ENCODE measurements at places on chromosomes 3 and 15. TPM values are rescaled to one million over a fixed set of nuclear protein-coding genes. Genes with fewer than 3 reads are reported as not detected.

Gene SMAD3
- 47.5 TPM for polyA plus RNA-seq

Gene STAB1
- polyA plus RNA-seq = not detected

Gene LIPC
- not detected for polyA plus RNA-seq

Gene ALDH1L1
- 0.08 TPM for polyA plus RNA-seq

Gene SCAMP5
- polyA plus RNA-seq = not detected

Gene WDR72
- not detected for polyA plus RNA-seq

Gene PLA1A
- polyA plus RNA-seq = not detected

Gene SRGAP3
- 0.47 TPM for polyA plus RNA-seq

DNA sequence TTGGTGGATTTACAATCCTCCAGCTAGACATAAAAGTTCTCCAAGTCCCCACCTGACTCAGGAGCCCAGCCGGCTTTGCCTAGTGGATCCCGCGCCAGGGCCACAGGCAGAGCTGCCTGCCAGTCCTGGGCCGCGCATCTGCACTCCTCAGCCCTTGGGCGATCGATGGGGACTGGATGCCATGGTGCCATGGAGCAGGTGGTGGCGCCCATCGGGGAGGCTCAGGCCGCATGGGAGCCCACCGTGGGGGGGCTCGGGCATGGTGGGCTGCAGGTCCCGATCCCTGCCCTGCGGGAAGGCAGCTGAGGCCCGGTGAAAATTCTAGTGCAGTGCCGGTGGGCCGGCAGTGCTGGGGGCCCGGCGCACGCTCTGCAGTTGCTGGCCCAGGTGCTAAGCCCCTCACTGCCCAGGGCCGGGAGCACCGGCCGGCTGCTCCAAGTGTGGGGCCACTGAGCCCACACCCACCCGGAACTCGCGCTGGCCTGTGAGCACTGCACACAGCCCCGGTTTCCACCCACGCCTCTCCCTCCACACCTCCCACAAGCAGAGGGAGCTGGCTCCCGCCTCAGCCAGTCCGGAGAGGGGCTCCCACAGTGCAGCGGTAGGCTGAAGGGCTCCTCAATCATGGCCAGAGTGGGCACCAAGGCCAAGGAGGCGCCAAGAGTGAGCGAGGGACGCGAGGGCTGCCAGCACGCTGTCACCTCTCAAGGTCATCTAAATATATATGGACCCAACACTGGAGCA is 38.8 kb upstream of the IGSF11 start:
- DNase-seq = no peak

DNA sequence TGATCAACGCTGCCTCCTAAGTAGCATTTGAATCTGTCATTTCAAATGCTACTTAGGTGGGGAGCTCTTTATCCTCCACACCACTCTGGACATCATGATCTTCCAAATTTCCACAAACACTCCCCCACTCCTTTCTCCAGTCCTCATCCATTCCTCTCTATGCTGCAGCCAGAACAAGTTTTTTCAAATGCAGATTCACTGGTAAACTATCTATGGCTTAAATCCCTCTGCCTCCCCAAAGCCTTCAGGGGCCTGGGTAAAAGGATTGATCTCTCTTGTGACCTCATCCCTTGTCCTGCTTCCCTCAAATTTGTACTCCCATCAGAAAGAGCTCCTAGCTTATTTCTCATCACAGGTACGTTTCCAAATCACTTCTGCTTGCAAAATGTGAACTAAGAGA is 1.3 kb upstream of the AEN start:
- no peak for DNase-seq

- DNase-seq = no peak
Observed at GRCh38 chr15:101200181-101200580, 51.7 kb downstream of the CHSY1 start.

DNA sequence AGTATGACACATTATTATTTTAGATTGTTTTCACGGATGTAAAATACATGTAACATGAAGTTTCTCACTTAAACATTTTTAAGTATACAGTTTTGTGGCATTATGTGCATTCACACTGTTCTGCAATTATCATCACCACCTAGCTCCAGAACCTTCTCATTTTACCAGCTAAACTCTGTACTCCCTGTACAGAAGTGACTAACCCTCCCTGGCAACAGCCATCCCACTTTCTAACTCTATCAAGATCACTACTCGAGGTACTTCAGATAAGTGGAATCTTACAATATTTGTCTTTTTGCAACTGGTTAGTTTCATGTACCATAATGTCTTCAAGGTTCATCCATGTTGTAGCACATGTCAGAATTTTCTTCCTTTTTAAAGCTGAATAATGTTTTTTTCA is 116.3 kb upstream of the IGF1R start:
- no peak for DNase-seq

DNA sequence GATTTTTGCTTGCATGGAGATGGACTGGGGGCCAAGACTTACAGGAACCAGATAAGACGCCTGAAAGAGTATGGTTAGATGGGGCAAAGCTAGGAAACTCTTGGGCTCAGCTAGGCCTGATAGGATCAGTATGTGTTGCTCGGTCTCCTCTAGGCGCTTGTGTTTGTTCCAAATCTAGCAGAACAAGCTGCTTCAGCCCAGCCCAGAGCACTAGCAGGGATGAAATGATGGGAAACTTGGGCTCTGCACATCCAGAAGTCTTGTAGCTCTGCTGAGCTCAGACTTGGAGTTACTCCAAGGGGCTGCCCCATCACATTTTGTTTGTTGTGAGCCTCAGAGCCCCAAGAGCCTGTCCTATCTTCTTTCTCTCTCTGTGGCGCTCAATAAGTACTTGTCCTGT is 34.7 kb downstream of the FOXL2 start:
- DNase-seq = no peak

- DNase-seq = no peak
Observed at GRCh38 chr3:196708467-196708866, 3.6 kb downstream of the CEP19 start.

- no peak for DNase-seq
Observed at GRCh38 chr3:186839874-186840641, 2.5 kb upstream of the ADIPOQ start.

- DNase-seq = no peak
Observed at GRCh38 chr3:143594206-143594605, 254.1 kb downstream of the SLC9A9 start.

DNA sequence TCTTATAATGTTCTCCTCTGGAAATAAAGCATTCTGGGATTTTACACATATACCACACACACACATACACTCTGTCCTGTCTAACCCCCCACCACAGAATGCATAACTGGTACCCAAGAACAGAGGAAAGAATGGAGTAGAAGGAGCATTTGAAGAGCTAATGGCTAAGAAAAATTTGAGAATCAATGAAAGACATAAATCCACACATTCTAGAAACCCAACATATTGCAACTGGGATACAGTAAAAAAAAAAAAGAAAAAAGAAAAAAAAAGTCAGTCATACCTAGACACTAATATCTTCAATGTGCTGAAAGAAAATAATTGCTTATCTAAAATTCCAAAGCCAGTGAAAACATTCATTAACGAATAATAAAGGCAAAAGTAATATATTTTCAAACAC is 20.9 kb downstream of the CEP70 start:
- no peak for DNase-seq

DNA sequence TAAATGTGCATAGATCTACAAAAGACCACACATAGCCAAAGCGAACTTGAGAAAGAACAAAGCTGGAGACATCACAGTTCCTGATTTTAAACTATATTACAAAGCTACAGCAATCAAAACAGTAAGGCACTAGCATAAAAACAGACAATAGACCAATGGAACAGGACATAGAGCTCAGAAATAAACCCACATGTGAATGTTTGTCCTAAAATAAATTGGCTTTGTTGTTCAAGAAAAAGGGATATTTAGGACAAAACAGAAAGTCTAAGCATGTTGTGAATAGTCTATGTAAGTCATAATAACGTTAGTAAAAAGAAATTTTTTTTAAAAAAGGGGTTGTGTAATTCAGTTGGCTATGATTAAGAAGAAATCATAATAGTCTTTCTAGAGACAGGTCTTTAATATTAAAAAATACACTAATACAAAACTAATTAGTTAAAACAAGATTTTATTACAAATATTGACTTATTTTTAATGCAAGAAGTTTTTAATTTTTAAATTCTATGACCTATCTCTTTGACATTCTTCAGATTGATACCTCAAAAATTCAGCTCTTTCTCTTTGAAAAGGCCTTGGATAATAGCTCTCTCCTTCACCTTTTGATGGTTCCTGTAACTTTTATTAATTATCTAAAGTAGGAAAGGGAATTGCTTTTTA is 11.6 kb downstream of the TMEM212 start:
- no peak for DNase-seq

GRCh38 chr3:175410251-175410650 is 551.1 kb downstream of the NAALADL2 start:
- DNase-seq = no peak

All from naive B cell (primary cell).